Stimulated activated CD8-positive, alpha-beta memory T cell treated with anti-CD3 and anti-CD28 coated beads, Interleukin-12 subunit alpha, Interleukin-12 subunit beta, amount 100 ng/mL, for 1 hour (primary cell): ENCODE measurements at places on chromosomes 2 and 18.

GRCh38 chr2:131673400-131674173 lies 145.9 kb downstream of the CCDC74A start:
- DNase-seq, result peak; percentile 32

DNA sequence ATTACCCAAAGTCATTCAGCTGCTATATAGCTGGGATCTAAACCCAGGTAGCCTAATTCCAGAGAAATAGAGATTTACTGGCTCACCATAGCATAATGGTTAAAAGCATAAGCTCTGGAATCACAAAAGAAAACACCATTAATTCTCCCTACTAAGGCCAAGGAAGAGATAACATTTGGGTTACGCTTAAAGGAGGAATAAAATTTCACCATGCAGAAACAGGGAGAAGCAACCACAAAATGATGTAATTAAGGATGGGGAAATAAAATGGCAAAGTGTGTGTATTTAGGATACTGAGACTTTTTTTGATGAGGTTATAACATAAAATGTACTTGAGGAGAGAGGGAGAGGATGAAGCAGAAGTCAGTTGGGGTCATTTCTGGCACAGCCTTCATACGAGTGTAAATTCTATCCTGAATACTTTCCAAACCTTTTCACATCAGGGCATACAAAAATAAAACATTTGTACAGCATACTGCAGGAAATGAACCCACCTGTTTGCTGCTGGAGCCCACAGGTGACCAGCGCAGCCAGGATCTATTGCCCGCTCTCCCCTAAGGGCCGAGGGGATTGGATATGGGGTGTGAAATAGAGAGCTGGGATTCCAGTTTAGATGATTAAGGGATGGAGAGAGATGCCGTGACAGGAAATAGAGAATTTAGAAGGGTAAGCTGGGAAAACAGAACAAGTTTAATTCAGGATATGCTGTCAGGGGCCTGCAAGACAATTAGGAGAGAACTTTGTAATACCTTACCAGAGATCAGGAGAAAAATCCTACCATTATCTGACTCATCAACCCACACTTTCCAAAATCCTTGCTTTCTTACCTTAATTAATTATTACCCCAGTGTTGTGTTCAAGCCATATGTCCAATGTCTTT lies 43.8 kb upstream of the SERTAD2 start:
- no peak for DNase-seq

DNA sequence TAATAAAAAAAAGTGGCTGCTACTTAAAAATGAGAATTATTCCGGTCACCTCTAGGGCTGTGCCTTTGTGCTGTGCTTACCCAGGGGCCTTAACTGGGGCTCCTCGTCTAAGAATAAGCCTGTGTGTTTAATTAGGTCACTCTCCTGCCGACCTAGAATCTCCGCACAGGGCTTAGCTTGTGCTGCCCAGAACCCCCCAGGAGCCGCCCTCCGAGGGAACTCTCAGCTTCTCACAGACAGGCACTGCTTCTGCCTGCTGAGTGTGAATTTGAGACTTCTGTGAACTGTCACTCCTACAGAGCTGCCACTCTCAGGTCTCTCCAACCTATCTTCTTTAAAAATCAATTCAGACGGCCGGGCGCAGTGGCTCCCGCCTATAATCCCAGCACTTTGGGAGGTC lies 11.9 kb upstream of the NT5DC4 start:
- no peak for DNase-seq

GRCh38 chr2:102703748-102704147 lies 58.1 kb upstream of the TMEM182 start:
- DNase-seq, result no peak

DNA sequence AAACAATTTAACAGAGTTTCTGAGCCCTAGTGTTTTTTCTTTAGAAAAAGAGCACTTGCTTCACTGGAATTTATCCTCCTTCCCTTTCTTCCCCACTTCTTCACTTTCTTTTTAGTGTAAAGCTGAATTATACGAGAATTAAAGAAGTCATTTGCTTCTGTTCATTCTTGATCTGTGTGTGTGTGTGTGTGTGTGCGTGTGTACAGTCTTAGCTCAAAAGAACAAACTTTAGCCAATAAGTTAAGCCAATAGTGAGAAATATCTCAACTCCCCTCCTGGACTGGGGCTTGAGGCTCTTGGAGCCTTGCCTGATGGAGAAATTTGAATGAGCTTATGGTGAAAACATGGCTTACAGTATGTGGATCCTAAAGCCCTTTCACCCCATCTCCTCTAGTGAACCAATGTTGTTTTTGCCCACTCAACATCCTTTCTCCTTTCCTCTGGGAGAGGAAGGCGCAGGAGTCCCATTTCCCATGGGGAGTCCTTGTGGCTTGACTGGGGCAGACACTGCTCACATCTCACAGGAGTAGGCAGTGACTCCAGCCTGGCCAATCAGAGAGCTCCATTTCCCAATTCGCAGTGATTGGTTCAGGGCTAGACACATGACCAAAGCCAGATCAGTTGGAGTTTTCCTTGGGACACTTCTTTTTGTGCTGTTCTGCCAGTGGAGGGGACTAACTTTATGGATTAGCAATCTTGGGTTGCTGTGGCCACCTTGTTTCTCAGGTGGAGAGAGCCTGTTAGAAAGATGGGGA lies 16.3 kb upstream of the MYO3B start:
- no peak for DNase-seq

DNA sequence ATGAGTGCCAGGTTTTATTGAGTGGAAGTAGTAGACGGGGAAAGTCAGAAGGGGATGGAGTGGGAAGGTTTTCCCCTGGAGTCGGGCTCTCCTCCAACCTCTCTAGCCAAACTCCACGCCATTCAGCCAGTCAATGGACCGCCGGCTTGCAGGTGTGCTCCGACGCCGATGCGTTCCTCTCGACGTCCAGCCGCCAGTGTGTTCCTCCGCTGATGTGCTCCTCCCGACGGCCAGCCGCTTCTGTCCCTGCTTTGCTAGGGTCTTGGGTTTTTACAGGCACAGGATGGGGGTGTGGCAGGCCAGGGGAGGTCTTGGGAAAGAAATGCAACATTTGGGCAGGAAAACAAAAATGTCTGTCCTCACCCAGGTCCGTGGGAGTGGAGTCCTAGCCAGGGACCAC lies 94.3 kb upstream of the TEX51 start:
- no peak for DNase-seq

DNA sequence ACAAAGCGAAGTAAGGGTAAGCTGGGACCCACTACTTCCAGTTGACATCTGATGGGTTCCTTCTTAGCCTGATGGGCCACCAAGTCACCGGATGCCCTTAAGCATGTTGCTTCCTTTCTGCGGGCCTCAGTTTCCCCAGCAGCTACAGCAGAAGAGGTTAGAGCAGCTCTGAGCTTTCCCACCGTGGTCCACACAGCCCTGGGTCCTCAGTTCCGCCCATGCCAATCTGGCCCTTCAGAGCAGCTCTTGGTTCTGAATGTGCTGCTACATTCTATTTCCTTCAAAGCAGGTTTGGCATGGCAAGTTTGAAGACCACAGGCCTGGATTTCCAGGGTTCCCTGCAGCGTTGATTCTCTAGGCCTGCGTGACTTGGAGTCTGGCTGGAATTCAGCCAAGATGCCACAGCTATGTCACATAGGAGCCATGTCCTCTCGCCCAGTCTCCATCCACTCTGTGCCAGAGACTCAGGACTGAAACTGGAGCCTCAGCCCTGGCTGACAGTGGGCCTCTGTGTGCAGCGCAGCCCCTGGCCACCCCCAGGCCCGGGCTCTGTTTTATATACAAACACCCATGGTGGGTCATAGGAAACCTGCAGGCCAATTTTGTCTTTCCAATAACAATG lies 79.6 kb downstream of the TFCP2L1 start:
- DNase-seq, result no peak

- DNase-seq, result no peak
Measured at GRCh38 chr18:77208964-77209363, 40.7 kb upstream of the GALR1 start.

DNA sequence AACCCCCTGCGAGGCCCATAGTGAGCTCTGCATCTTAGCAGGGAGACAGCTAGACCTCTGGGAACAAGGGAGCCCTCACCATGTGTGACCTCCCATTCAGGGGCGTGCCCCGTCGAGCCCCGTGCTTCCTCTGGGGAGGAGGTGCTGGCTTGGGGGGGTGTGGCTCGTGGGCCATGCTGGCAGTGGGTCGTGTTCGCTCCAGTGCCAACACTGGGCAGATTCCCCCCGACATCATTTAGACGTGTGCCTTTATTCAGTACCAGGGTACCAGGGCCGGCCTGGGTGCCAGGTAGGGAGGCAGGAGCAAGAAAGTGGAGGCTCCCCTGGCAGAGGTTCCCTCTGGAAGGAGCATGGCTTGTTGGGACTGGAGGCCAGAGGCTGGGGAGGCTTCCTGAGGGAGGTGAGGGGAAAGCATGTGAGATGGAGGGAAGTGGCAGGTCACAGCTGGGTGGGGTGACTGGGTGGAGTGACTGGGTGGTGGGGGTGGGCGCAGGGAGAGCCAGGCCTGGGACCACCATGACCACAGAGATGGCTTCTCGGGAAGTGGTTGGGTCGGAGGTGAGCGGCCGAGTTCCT lies 15.2 kb downstream of the GPC1 start:
- DNase-seq, result no peak

DNA sequence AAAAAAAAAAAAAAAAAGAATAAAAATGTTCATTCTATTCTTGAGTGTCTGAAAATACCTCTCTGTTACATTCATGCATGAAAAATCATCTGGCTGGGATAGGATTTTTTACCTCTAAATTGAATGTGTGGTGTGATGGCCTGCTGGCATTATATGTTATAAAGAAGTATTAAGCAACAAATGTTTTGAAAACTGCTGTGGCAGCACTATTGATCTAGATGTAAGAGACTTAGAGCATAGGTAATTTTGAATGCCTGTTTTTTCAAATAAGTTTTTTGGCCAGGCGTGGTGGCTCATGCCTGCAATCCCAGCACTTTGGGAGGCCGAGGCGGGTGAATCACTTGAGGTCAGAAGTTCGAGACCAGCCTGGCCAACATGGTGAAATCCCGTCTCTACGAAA lies 147.0 kb upstream of the LINC00305 start:
- no peak for DNase-seq

DNA sequence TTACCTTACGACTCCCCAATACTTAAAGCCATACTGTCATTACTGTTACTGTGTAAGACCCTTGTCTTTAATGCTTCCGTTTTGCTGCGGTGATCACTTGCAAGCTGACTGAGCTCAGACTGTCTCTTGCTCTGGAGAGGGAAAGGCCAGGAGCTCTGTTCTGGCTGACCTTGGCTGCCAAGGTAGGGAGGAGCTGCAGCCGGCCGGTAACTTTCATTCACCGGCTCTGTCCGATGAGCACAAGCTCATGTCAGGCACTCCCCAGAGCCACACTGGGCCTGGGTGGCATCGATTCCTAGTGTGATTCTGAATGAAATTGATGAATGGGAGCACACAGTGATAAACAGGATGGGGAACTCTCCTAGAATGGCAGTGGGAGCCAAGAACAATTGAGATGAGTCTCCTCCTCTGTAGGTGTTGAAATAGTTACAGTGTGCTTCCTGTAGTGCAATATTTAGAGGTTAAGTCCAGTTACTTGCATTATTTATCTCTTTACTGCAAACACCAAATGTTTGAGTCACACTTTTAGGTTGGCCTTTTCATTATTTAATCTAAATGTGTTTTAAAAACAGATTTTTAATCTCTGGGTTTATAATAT lies 100.9 kb downstream of the ATP9B start:
- DNase-seq, result no peak

DNA sequence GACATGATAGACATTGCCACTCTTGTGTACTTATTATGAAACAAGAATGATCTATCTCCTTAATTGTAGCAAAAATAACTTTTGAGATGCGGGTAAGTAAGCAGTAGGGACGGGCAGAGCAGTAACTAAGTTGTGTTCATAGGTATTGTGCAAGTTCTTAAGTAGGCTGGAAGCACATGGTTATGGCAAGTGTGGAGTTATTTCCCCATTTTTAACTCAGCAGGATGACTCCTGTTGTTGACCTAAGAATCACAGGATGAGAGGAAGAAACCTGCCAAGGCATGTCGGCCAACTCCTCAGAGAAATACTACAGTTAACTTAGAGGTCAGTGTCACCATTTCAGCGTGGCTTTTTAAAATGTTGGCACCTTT lies 51.1 kb upstream of the FN1 start:
- no peak for DNase-seq

DNA sequence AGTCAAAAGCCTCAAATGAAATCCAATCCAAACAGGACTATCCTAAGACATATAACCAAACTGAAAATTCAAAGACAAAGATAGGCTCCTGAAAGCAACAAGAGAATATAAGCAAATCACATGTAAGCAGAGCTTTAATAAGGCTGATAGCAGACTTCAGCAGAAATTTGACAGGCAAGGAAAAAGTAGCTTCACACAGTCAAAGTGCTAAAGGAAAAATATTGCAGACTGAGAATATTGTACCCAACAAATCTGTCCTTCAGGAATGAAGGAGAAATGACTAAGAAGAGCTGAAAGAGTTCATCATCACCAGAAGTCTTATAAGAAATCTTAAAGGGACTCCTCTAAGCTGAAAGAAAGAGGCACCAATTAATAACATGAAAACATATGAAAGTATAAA lies 150.0 kb downstream of the EVA1A start:
- no peak for DNase-seq

- no peak for DNase-seq
Measured at GRCh38 chr18:23171581-23172156, 36.4 kb downstream of the CABLES1 start.
